Eye (tissue), 1 donor: ENCODE measurements at places on chromosomes 7 and 10.

GRCh38 chr10:125156196-125156595 is 4.2 kb downstream of the CTBP2 start:
- no peak for DNase-seq

DNA sequence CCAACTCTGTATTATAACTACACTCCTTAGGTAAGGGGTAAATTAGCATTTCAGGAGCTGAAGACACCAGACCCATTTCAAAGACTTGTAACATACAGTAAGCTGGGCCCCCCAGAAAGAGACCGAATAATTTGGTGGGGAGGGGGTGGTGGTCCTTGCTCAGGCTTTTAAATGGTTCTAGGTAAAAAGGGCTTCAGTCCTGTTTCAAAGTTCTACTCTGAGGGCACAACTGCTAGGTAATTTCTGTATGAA is 73.0 kb downstream of the RTKN2 start:
- DNase-seq = no peak

DNA sequence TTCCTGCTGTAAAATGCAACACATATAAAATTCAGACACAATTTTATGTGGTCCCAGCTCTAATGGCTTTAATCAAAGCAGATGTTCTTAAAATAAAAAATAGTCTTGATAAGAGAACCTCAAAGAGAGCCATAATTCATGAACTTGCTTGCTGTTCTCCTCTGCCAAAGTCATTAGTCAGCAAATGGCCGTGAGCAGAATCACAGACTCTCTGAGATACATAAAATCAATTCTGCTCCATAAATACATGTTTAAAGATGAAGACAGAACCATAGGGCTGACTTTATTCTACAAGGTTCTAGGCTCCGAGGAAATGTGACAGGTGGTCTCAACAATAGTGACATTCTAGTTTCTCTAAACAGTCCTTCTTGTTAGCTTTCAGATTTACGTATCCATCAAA is 29.8 kb downstream of the HSPA12A start:
- DNase-seq = no peak

- no peak for DNase-seq
These were observed 128.4 kb downstream of the NSUN6 start for GRCh38 chr10:18523025-18523424.

GRCh38 chr7:90816511-90817142 is 220.5 kb downstream of the CDK14 start:
- DNase-seq = peak; percentile 61

DNA sequence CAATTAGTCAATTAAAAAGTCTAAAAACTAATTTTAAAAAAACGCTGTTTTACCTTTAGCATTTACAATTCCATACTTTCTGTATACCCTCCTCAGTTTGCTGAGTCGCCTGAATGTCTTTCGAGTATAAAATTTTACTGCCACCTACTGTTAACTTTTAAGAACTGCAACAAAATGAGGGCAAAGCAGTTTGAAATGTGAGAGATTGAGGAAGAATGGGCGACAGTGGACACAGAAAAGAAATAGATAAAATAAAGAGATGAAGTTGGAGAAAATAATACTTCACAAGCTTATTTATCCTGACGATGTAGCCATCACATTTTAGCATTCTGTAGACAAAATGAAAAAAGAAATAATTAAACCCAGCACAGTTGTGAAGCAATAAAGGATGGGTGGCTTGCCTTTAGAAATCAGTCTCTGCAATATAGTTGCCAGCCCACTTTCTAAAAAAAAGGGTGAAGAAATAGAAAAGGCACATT is 110.8 kb upstream of the PTN start:
- peak; percentile 87 for DNase-seq

GRCh38 chr7:21891291-21891690 is 54.4 kb downstream of the CDCA7L start:
- no peak for DNase-seq

- DNase-seq = no peak
These were observed 67.0 kb downstream of the PPP1R9A start for GRCh38 chr7:94974423-94974822.

DNA sequence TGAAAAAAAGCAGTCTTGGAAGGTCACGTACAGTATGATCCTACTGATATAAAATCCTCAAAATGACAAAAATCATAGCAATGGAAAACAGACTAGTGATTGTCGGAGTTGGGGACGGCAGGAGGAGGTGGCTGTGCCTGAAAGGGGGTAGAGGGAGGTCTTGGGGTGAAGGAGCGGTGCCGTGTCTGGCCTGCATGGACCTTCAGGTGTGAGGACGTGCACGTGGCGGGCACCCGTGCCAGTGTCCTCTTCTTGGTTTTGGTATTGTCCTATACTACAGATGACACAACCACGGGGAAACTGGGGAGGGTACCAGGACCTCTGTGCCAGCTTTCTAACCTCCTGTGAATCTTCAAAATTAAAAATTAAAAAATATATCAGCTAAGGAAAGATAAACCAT is 73.0 kb downstream of the COBL start:
- DNase-seq = no peak

GRCh38 chr7:2412587-2413201 is 9.3 kb downstream of the CHST12 start:
- no peak for DNase-seq

- no peak for DNase-seq
These were observed 39.5 kb upstream of the DMBT1 start for GRCh38 chr10:122521011-122521410.

DNA sequence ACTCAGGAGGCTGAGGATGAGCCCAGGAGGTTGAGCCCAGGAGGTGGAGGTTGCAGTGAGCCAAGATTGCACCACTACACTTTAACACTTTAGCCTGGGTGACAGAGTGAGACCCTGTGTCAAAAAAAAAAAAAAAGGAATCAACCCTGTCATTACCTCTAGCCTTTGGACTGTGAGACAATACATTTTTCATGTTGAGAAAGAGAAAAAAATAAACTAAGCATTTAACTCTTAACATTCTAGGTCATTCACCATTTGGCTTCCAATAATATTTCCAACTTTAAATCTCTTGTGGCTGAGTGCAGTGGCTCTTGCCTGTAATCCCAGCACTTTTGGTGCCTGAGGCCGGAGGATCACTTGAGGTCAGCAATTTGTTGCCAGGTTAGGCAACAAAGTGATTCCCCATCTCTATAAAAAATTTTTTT is 41.9 kb upstream of the TPST1 start:
- no peak for DNase-seq

DNA sequence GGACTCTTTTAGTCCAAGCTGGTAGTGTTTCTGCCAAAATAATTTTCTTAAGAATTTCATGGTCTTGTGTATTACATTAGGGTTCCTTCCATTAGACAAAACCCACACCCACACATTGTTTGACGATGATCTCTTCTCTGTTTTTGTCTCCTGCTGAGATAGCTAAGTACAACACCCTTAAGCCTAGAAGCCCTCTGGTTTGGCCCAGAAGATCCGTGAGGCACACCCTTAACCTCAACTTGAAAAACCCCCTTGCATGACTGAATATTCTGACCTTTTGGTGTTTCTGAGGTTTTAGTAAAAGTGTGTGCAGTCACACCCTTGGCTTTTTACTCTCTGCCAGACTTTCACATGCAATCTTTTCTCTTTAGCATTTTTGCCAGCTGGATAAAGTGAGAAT is 29.3 kb upstream of the ERCC6 start:
- DNase-seq = no peak

- peak; percentile 64 for DNase-seq
These were observed 701 bp upstream of the GBX1 start for GRCh38 chr7:151168003-151168786.

DNA sequence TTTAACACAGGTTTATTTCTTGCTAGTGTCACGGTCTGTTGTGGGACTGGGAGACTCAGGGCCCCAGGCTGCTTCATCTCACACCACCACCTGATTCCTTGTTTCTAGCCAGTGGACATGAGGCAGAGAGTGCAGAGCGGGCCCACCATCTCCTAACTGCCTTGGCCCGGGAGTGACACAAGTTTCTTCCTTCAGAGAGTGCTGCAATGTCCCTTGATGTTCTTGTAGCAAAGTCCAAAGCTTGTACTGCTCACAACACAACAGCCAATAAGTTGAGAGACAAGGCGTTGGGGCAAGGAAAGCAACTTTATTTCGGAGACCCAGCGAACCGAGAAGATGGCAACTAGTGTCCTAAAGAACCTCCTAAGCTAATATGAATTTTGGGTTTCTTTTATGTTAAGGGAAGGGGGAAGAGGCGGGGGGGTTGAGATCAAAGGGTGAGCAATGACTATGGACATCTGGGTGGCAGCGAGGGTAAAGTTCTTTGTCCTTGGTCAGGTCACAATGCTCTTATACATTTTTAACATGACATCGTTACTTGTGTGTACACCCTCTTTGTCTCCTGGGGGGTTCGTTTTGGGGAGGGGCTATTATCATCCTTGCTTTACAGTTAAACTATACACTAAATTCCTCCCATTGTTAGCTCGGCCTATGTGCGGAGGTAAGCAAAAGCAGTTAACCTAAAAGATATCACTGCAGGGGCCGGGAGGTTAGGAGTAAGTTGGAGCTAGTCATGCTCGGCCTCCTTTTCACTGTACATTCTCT is 31.6 kb downstream of the SH2D4B start:
- DNase-seq = no peak

GRCh38 chr10:34076443-34076842 is 738.7 kb downstream of the PARD3 start:
- DNase-seq = no peak

GRCh38 chr10:132293813-132294520 is 13.8 kb downstream of the STK32C start:
- DNase-seq = no peak

- DNase-seq = peak; percentile 29
These were observed 184.9 kb downstream of the ADARB2 start for GRCh38 chr10:1552406-1552805.

- DNase-seq = no peak
These were observed 60.2 kb downstream of the FIGNL1 start for GRCh38 chr7:50389961-50390360.

GRCh38 chr7:47508389-47509380 is 73.2 kb downstream of the TNS3 start:
- DNase-seq = no peak

DNA sequence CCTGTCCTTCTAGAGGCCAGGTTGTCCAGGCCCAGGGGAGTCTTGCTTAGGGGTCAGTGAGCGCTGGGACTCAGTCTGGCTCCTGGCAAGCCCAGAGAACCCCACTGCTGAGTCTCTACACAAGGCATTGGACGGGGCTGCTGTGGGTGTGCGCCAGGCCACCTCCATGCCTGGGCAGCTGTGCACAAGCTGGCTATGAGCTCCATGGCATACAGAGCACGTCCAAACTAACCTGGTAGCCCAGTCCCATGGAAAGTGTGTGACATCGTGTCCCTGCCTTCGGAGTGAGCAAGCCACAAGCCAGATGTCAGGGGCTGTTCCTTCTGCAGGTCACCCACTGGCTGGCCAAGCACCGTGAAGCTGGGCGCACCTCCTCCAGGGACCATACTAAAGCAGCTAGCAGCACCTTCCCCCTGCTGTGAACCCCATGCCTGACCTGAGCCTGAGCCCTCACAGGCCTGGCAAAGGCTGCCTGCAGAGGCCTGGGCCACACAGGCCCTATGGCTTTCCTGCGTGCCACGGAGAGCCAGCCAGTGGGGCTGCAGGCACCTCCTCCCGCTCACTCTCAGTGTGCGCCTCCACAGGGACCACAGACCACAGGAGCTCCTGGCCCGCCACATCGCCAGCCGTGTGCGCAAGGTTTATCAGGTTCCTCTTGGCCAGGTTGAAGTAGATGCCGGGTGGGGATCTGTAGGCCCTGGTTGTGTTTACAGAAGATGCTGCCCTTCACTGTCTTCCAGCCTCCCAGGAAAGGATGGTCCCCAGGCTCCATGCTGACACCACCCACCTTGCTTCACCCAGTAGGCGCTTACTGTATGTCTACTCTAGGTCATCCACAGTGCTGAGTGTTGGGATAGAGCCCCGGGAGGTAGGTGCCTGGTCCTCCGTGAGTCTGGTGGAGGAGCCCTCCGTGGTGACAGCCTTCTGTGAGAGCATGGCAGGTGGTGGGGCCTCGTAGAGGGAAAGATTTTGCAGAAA is 219.7 kb downstream of the EBF3 start:
- DNase-seq = no peak

DNA sequence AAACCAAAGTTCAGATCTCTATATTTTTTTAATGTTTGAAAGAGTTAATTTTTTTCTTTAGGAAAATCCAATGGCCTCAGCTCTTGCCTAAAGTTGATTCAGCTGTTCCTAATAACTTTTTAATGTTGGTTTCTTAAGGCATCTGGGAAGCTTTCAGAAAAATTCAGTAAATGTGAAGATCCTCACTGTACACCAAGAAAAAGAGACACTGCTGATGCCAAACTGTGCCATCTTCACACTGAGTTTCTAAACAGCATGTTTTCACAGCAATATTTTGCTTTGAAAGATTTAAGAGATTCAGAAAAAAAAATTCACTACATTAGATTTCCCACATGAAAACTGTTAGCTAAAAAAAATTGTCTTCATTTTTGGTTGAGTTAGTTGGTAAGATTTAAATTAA is 249.4 kb downstream of the NEBL start:
- DNase-seq = no peak

- no peak for DNase-seq
These were observed 23.1 kb downstream of the MAGI2 start for GRCh38 chr7:79430391-79430790.

DNA sequence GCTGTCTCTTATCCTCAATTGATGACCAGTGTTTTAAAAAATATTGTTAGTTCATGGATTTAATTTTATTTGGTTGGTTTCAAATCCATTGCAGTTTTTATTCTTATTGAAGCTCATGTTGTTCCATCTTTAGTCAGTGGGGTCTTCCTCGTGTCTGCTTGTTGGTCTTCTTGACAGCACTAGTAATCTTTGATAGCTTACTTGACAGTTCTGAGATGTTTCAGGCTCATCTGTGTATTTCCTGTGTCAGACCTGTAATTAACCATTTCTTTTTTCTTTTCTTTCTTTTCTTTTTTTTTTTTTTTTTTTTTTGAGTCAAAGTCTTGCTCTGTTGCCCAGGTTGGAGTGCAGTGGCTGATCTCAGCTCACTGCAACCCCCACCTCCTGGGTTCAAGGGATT is 28.2 kb downstream of the SLK start:
- no peak for DNase-seq

- peak; percentile 48 for DNase-seq
These were observed 256.4 kb upstream of the PHYHIPL start for GRCh38 chr10:58919927-58920654.

DNA sequence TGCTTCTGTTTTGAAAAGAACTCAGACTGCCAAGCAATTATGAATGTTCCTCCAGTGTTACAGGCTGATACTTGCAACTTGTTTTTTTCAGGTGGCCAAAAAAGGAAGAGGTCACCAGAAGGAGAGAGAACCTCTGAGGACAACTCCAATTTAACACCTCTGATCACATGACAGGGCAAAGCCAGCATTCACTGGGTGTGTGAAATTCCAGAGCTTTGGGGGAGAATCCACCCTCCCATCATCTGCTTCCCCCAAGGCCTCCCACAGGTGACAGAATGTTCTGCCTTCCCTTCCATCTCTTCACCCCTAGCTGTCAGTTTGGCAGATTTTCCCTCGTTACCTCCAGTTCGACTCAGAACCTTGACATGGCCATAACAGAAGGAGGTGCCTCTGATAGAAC is 39.1 kb downstream of the GOT1 start:
- no peak for DNase-seq

GRCh38 chr7:55962014-55962413 is 2.4 kb upstream of the NIPSNAP2 start:
- no peak for DNase-seq
